Natural killer cell (primary cell): ENCODE measurements at places on chromosomes 2 and 18.

- no peak for DNase-seq
Observed at GRCh38 chr2:81163583-81163982, 859.0 kb upstream of the LRRTM1 start.

DNA sequence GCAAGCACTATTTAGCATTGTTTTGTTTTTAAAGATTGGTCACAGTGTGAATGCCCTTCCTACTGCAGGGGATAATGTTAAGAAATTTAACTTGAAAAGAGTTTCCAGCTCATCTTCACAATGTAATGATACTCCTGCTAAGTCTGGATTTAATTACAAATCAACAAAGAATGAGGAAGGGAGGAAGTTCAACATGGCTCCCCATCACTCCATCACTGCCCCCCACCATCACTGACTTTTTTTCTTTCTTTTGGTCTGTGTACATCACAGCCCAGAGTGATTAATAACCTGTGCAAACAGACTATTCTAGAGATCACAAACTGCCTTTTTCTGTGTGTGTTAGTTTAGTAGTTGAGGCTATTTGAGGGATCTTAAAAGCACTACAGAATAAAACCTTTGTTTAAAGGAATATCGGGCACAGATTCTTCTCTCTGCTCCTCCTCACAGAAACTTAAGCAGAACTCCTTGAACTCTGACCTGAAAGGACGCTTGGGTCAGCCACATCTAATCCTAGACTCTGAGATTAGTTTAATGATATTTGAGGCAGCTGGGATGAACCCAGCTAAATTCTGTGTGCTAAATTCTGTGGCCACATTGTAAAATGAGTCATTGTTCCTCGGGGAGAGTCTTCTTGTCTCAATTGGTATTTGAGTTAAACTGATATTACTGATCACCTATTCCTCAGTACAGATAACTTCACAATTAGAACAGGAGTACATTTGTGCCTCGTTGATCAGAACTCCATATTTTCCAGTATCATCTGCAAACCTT lies 47.8 kb downstream of the SATB2 start:
- no peak for DNase-seq

- no peak for DNase-seq
Observed at GRCh38 chr2:1619556-1619955, 124.8 kb downstream of the PXDN start.

- DNase-seq: no peak
Observed at GRCh38 chr2:128796321-128796720, 477.7 kb upstream of the HS6ST1 start.
